Activated naive CD4-positive, alpha-beta T cell (primary cell): ENCODE measurements at places on chromosomes 13 and 19.

GRCh38 chr13:44058067-44058466 lies 178.4 kb downstream of the LACC1 start:
- DNase-seq = no peak

DNA sequence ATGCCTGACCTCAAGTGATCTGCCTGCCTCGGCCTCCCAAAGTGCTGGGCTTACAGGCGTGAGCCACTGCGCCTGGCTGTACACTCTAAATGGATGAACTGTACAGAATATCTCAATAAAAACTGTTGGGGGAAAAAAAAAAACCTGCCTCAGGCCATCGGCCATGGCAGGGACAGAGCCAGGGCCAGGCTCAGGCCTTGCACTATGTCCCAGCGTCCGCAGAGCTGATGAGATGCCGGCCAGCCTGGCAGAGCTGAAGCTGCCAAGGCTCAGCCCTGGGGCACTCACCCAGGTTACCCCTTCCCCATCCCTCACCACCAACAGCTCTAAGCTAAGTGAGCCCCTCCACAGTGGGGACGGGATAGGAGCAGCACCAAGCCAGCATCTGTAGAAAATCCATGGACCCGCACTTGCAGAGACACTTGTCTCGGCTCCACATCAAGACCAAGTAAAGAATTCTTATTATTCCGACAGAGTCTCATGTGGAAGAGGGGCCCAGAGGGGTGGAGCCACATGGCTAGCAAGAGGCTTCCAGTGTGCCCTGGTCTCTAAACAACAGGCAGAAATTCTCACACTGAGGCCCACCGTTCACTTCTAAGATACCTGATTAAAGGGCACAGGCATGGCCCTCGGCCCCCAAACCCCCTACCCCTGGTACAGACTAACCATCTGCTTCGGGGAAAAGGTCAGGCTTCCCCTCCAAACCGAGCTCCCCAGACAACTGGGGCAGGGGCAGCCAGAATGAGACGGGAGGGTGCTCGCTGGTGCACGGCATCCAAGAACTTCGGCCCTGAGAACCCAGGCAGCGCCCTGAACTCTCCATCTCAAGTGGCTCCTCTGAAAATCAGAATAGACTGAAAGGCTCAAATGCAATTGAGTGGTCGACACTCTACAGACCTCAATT lies 5.8 kb downstream of the PPP6R1 start:
- no peak for DNase-seq

DNA sequence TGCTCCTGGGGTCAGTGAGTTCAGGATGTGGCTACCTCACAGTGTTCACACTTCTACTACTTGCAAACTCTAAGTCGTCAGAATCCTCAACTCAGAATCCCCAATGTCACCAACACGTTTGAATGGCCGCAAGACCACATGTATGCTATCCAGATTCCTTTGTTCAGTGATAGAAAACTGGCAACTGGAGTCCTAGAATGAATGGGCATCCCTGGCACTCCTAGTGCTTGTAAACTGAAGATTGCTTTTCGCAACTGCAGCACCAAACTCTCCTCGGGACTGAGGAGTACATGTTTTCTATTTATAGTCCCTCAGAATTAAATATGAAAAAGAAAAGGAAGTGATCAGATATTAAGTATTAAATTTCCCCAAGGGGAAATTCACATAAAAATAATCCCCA lies 4.9 kb downstream of the SMAD9 start:
- no peak for DNase-seq

- DNase-seq = no peak
These were observed 1.5 kb downstream of the ZNF296 start for GRCh38 chr19:45074744-45075300.

DNA sequence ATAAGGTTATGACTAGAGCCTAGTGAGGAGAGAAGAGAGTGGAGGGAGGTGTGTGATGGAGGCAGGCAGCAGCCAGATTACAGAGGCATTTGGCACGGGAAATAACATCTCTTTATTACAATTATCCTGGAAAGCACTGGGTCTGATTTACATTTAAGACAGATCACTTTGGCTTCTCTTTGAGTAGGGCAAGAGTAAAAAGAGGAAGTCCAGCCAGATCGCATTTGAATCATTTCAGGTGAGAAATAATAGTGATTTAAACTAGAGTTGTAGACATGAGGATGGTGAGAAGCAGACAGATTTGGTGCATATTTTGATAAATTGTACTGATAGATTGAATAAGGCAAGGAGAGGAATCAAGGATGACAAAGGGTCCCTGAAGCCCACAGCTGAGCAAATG lies 9.6 kb upstream of the SACS start:
- DNase-seq = no peak

- no peak for DNase-seq
These were observed 70.5 kb downstream of the IRS2 start for GRCh38 chr13:109715902-109716301.

GRCh38 chr19:31675193-31675913 lies 326.1 kb upstream of the TSHZ3 start:
- no peak for DNase-seq

DNA sequence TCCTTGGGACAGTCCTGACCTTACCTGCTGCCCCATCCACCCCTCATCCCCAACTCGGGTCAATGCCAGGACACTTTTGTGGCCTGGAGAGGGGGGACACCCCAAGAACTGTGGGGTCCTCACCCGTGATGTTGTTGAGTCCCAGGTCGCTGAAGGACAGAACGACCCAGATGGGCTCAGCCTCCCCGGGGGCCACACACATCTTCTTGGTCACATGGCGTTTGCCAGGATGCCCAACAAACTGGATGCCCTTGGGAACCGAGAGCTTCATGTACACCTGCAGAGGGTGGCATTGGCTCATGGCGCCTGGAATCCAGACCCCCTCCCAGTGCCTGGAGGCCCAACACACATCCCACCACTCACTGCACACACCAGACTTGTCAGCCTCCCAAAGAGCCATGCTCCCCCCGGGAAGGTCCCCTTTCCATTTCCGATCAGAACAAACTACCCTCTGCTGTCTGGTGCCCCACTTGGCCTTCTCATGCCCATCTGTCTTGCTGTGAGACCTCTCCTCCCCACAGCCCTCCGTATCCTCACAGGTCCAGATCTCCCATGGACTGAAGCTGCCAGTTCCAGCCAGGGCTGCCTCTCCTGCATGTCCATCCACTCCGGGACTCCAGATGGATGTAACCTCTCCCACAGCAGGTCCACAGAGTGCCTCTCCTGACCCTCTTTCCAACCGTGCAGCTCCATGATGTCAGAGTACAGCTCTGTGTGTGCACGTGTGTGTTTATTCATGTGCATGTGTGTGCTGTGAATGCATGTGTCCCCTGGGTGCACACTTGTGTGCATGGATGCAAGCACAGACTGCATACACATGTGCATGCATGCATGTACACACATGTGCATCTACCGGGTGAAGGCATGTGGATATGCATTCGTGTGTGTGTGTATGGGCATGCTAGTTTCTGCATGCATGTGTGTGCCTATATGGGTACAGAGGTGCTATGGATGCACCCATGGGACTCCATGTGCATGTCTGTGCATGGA lies 58.4 kb downstream of the F2RL3 start:
- no peak for DNase-seq

- DNase-seq = no peak
These were observed 472.5 kb downstream of the COG6 start for GRCh38 chr13:40127925-40128324.

- DNase-seq = no peak
These were observed 29.9 kb downstream of the LAIR2 start for GRCh38 chr19:54532528-54532927.

- DNase-seq = no peak
These were observed 1.2 kb upstream of the GRAMD1A start for GRCh38 chr19:34998777-34999497.

- no peak for DNase-seq
These were observed 432 bp downstream of the ZNF611 start for GRCh38 chr19:52734331-52734892.
